ENCODE measurements at places on chromosomes 1 and 21.

GRCh38 chr1:25890239-25891034 is 14.9 kb upstream of the PAQR7 start:
- DNase-seq, result peak; percentile 58

DNA sequence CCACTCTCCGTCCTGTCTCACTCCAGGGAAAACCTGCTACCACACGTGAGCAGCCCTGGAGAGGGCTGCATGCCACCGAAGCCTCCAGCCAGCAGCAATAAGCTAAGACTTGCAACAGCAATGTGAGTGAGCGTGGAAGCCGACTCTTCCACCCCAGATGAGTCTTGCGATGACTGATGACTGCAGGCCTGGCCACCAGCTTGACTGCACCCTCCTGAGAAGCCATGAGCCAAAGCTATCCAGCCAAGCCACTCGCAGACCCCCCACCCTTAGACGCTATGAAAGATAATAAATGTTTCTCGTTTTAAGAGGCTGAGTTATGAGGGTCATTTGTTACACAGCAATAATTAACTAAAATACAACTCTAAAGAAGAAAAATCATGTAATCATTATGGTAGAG is 118.6 kb upstream of the GALNT2 start:
- no peak for DNase-seq

- no peak for DNase-seq
Measured at GRCh38 chr1:212700223-212700891, 717 bp upstream of the BATF3 start.

GRCh38 chr1:162022626-162023025 is 1.0 kb downstream of the OLFML2B start:
- no peak for DNase-seq

DNA sequence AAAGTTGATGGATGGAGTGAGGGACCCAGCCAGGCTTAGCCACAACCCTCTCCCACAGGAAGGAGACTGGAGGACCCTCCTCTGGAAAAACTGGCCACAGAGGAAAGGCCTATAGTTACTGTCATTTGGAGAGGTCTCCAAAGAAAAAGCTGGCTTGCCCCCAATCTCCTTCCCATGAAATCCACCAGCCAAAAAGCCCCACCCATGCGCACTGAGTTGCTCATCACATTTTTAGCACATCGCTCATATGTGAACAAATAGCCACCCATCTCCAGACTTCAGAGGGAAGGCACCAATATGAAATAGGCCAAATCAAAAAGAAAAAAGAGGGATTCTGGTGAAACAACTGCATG is 36.9 kb upstream of the QSOX1 start:
- DNase-seq, result no peak

DNA sequence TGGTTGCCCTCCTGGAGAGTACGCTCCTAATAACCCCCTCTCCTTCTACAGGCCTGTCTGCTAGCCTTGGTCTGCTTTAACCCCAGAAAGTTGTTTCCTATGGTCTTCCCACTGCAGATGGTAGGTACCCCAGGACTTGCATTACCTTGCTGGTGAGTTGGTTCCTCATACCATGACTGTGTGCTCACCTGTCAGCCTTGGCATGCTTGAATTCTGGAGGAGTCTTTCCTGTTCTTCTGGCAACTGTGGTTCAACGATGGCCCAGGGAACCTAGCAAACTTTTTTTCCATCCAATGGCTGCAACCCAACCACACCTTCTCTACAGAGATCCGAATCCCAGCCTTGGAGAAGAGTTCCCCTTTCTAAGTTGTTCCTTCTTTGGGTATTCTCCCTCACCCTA is 36.9 kb downstream of the RPS6KC1 start:
- no peak for DNase-seq

DNA sequence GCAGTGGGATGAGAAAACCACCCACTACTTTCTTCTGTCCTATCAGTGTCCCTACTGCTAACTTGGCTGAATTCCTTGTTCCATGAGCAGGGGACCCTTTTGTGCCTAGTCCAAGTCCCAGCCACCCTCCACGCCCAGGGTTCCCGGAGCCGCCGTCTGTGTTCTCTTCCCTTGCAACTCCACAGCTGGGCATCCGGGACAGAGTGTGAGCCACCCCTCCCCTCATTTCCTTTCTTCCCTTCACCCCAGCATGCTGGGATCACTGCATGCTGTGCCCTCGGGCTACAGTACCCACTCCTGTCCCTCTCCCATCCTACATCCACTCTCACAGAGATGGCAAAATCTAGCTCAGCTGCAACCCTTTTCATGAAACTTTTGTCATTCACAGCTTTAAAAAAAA is 44.5 kb downstream of the PGBD5 start:
- no peak for DNase-seq
